Thyroid gland (tissue), 4 donors: ENCODE measurements at places on chromosomes 3 and 15.

- DNase-seq: no peak
Observed at GRCh38 chr15:101244889-101245668, 6.8 kb downstream of the CHSY1 start.

DNA sequence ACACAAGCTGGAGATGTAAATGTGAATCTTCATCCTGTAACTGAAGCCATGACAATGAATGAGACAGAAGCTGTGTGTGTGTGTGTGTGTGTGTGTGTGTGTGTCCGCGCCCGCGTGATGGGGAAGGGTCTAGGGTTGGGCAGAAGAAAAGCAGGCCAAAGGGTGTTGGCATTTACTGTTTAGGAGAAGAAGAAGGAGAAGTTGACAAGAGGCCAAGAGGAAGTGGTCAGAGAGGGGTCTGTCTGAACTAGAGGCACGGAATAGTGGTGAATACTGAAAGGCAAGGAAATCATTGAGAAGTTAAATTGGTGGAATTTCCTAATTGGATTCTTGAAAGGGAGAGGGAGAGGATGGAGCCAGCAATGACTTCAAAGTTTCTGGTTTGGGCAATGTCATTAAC lies 5.6 kb upstream of the NCEH1 start:
- DNase-seq: no peak

DNA sequence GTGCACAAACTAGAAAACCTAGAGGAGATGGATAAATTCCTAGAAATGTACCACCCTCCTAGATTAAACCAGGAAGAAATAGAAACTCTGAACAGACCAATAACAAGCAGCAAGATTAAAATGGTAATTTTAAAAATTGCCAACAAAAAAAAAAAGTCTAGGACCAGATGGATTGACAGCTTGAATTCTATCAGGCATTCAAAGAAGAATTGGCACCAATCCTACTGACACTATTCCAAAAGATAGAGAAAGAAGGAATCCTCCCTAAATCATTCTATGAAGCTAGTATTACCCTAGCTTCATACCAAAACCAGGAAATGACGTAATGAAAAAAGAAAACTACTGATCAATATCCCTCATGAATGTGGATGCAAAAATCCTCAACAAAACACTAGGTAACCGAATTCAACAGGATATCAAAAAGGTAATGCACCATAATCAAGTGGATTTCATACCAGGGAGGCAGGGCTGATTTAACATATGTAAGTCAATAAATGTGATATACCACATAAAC lies 10.1 kb upstream of the CCR1 start:
- DNase-seq: no peak

DNA sequence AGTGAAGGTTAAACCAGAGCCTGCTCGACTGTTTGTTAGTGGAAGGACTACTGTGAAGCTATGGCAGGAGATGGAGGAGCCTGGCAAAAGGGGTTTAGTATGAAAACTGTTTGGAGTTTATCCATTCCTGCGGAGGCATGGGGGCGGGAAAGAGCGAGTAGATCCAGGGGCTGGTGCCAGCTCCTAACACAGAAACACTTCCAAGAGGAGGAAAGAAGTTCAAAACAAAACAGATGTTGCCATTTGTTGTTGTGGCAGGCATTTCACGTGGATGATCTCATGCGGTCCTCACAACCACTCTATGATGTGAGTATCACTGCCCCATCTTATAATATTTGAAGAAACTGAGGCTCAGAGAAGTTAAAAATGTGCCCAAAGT lies 30.7 kb upstream of the KY start:
- no peak for DNase-seq

GRCh38 chr3:141811348-141811747 lies 48.1 kb downstream of the GRK7 start:
- no peak for DNase-seq

GRCh38 chr3:57627976-57628375 lies 30.8 kb upstream of the ARF4 start:
- DNase-seq: peak; percentile 77

DNA sequence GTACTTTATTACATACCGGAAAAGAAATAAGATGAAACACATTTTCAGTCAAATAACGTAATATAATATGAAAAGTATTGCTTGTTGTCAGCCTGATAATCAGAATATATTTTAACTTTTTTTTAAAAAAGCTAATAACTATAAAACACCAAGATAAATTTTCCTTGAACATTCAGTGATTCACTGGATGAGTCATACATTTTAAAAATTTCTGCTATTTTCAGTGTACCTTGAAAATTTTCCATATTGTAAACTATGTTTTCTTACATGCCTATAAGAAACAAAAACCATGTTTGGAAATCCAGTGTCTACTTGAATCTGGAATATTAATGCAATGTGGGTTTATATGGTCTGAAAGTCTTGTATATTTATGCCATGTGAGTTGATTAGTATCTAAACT lies 36.3 kb upstream of the MEIS2 start:
- no peak for DNase-seq

DNA sequence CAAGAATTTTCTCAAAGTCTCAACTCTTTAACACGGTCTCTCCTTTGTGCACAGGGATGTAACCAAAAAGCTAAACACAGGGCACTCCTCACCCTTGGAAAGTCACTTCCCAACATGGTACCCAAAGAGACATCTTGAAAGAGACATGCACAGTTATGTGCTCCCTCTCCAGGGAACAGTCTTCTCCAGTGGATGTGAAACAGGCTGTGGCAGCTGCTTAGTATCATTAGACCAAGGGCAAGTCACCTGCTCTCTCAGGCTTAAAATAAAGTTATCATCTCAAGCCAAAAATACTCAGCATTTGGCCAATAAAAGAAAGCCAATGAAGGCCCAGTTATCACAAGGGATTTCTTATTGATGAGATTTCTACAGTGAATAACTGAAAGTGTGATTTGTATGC lies 128.3 kb downstream of the WDR76 start:
- no peak for DNase-seq
